ENCODE measurements at places on chromosomes 1 and 21. TPM values are rescaled to one million over a fixed set of nuclear protein-coding genes. Genes with fewer than 3 reads are reported as not detected.

DNA sequence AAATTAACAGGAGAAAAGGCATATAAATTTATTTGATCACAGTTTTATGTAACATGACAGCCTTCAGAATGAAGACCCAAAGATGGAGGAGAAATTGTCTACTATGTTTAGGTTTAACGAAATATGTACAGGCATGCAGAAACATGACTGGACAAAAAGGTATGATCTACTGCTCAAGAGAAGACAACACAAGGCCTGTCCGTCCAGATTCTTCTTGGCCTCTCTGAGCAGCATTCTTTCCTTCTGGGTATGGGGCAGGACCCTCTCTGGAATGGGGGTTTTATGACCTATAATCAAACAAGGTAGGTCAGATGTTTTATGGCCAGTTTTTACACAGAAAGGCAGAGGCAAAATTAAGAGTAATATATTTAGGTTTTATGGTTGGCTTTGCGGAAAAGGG lies 13.5 kb upstream of the SYNJ1 start:
- no peak overlapping the region for H3K4me3 ChIP-seq
- H3K36me3 ChIP-seq = peaks cover 65% of the 10 kb centered on the region
- no peak for DNase-seq

DNA sequence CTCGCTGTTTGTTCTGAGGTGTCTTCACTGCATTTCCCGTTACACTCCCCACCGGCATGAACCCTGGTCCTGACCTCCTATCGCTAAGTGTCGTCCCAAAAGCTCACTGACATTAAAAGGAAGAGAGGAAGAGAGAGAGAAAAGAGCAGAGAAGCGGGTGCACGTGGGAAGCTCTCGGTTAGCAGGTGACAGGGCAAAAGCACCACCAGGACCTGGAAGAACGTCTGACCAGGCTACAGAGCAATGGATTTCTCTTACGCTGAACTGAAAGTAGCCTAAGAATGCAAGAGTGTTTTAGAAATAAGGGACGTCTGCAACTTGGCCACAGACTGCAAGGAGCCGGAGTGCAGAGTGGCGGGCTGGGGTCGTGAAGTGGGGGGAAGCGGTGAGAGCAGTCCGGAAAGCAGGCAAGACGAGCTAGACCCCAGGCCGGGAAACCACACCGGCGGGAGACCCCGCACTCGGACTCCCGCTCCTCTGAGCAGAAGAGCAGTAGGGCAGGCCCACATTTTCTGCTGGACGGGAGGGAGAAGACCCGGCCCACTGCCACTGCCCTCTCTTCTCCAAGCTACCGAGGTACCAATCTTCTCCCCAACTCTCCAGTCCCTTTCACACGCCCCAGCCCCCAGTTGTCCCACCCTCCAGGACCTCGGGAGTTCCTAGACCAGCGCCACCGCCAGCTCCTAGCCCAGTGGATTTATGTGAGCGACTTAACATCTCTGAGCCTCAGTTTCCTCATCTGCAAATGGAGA lies 8.3 kb upstream of the MPZL1 start:
- peak overlapping the region; percentile 79 for H3K27ac ChIP-seq
- peaks cover 17% of the 10 kb centered on the region for H3K4me1 ChIP-seq
- H3K36me3 ChIP-seq = no peaks in the 10 kb centered on the region
- peak; percentile 82 for DNase-seq

- H3K27ac ChIP-seq = no peak overlapping the region
- no peaks in the 10 kb centered on the region for H3K36me3 ChIP-seq
- no peak for DNase-seq
- peaks cover 9% of the 10 kb centered on the region for H3K4me1 ChIP-seq
- H3K27me3 ChIP-seq = peaks cover 25% of the 10 kb centered on the region
- no peak overlapping the region for H3K4me3 ChIP-seq
Observed at GRCh38 chr1:30058970-30059369, 664.4 kb downstream of the MATN1 start.

- H3K4me1 ChIP-seq = peaks cover 19% of the 10 kb centered on the region
- H3K27ac ChIP-seq = no peak overlapping the region
- no peaks in the 10 kb centered on the region for H3K36me3 ChIP-seq
Observed at GRCh38 chr1:245087723-245088122, 67.1 kb upstream of the KIF26B start.

DNA sequence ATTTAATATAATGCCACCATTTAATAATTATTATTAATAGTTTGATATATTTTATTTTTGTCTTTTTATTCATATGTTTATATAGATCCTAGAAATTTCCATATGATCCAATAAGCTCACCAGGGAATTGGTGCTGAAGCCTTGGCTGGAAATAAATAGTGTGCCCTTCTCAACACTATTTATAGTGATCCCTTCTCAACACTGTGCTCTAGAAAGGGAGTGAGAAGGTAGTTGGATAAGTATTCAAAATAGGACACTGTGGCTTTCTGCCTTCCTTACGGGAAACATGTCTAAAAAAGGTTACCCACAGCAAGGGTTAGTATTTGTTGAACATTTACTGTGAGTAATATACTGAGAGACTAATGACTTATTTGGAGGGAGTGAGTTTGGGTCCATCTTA lies 496.1 kb downstream of the NEGR1 start:
- peaks cover 3% of the 10 kb centered on the region for H3K4me1 ChIP-seq
- no peak for DNase-seq
- no peaks in the 10 kb centered on the region for H3K27me3 ChIP-seq
- no peak overlapping the region for H3K4me3 ChIP-seq

- no peaks in the 10 kb centered on the region for H3K27me3 ChIP-seq
- H3K27ac ChIP-seq = no peak overlapping the region
- peaks cover 9% of the 10 kb centered on the region for H3K4me1 ChIP-seq
- H3K36me3 ChIP-seq = peaks cover 6% of the 10 kb centered on the region
Observed at GRCh38 chr1:1033731-1034438, 14.0 kb downstream of the AGRN start.

- peaks cover 7% of the 10 kb centered on the region for H3K36me3 ChIP-seq
- no peaks in the 10 kb centered on the region for H3K27me3 ChIP-seq
- DNase-seq = no peak
- H3K4me3 ChIP-seq = peak overlapping the region; percentile 93
Observed at GRCh38 chr1:87329051-87329525, 408 bp downstream of the LMO4 start.

- no peak overlapping the region for H3K4me3 ChIP-seq
- DNase-seq = no peak
- H3K36me3 ChIP-seq = no peaks in the 10 kb centered on the region
- H3K4me1 ChIP-seq = peaks cover 6% of the 10 kb centered on the region
- no peak overlapping the region for H3K27ac ChIP-seq
- peaks cover 37% of the 10 kb centered on the region for H3K27me3 ChIP-seq
Observed at GRCh38 chr1:45152126-45152525, 54.3 kb downstream of the ZSWIM5 start.

DNA sequence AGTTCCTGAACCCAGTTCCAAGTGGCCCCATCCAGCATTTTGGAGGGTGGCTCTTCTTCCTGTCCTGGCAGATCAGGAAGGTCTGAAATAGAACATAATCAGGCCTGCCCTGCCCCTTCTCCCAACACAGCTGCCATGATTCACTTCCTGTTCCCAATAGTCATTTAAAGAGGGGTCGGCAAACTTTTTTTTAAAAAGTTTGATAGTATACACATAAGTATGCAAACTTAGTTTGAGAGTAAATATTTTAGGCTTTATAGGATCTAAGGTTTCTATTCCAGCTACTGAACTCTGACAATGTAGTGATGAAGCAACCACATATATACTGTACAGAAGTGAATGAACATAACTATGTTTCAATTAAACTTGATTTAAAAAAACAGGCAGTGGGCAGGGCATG lies 66.4 kb downstream of the LUZP1 start:
- no peak for DNase-seq
- no peak overlapping the region for H3K4me3 ChIP-seq
- H3K36me3 ChIP-seq = peaks cover 5% of the 10 kb centered on the region
- peak overlapping the region; percentile 92 for H3K27ac ChIP-seq
- H3K27me3 ChIP-seq = no peaks in the 10 kb centered on the region
- H3K4me1 ChIP-seq = peaks cover 60% of the 10 kb centered on the region

DNA sequence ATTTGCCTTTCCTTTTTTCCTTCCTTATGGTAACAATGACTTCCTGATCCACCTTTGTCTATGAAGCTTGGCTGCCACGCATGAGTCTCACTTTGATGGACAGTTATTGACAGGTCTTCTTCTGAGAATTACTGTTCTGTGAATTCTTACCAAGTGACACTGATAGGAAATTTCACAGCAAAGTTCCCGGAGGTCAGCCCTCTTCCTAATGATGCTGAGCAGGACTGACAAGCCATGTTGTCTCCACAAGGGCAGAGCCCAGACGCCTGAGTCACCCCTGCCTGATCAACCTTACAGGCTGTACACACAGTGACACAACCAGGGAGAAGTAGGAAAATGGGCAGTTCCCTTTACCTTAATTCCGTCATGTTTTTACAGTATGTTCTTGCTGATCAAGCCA lies 44.2 kb downstream of the ZC3H11B start:
- DNase-seq = no peak
- H3K36me3 ChIP-seq = no peaks in the 10 kb centered on the region
- H3K27me3 ChIP-seq = peaks cover 7% of the 10 kb centered on the region

DNA sequence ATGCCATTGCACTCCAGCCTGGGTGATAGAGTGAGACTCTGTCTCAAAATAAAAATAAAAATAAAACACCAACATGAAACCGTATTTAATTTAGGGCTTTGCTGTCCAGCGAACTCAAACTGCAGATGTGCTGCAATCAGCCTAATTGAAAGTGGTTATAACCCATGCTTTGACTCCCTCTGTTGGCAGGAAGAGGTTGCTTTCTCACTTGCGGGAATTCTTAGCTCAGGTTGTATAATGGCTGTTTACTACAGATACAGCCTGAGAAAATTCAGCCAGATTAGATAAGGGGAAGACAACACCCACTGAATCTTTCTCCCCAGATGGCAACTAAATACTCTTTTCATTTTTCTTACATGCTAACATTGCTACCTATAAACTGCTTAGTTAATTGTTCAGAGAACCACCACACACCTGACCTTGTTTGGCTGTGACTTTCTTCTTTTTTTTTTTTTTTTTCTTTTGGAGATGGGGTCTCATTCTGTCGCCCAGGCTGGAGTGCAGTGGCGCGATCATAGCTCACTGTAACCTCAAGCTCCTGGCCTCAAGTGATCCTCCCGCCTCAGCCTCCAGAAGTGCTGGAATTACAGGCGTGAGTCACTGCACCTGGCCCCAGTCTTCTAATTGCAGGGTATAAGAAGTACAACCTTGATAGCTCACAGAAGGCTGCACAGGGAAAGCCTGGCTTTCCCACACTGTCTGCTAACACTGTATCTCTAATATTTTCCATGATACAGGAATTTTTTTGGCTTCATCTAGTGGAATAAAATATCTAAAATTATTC lies 34.6 kb downstream of the DNTTIP2 start:
- peaks cover 19% of the 10 kb centered on the region for H3K4me1 ChIP-seq
- no peak overlapping the region for H3K4me3 ChIP-seq
- no peak for DNase-seq

DNA sequence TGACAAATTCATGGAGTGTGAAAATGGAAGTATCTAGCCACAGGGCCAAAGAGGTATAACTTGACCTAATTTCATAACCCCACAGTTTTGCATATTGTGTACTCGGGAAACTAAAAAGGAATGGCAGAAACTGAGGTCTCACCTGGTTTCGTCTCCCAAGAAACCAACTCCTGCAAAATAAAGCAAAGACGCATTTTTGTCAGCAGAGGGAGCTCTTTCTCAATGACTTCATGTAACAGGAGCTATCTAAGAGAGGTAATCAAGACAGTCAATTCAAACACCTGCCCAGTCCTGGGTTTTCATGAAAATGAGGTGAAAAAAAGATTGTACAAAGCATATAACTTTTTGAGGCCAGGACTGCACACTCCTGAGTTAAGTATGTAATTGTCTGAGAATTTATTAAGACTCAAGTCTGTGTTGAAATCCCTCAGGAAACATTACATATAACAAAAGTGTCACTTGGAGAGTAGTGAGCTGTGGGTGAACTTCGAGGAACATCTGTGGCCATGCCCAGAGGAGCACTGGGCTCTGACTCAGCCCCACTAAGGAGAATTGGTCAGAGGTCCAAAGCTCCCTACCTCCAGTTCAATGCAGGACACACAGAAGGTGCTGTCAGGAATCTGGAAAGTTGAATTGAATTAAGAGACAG lies 17.6 kb downstream of the FCRL4 start:
- H3K4me1 ChIP-seq = no peaks in the 10 kb centered on the region
- H3K27me3 ChIP-seq = peaks cover 13% of the 10 kb centered on the region
- H3K27ac ChIP-seq = no peak overlapping the region
- DNase-seq = no peak
- no peak overlapping the region for H3K4me3 ChIP-seq
- no peaks in the 10 kb centered on the region for H3K36me3 ChIP-seq

- H3K4me1 ChIP-seq = no peaks in the 10 kb centered on the region
- no peak overlapping the region for H3K4me3 ChIP-seq
- no peak for DNase-seq
- H3K36me3 ChIP-seq = no peaks in the 10 kb centered on the region
- H3K27ac ChIP-seq = no peak overlapping the region
- no peaks in the 10 kb centered on the region for H3K27me3 ChIP-seq
Observed at GRCh38 chr21:39873687-39874086, 6.4 kb downstream of the PCP4 start.

DNA sequence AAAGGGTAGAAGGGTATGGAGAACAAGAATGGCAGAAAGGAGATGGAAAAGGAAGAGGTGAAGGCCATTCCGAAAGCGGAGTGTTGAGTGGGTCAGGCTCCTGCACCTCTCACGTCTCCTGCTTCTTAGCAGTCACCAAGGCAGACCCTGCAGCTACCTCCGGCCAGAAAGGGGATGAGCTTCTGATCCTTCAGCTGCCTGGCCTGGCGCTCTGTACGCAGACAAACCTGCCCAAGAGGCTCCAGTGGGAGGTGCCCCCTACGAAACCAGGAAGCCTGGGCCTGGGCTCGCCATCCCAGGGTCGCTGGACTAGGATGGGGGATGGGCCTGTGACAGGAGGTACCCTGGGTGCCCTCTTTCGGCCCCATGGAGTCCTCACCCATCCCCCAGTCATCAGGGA lies 3.0 kb downstream of the GPR61 start:
- H3K27me3 ChIP-seq = peaks cover 31% of the 10 kb centered on the region
- H3K4me3 ChIP-seq = no peak overlapping the region
- H3K27ac ChIP-seq = no peak overlapping the region
- H3K36me3 ChIP-seq = no peaks in the 10 kb centered on the region
- H3K4me1 ChIP-seq = peaks cover 15% of the 10 kb centered on the region
- no peak for DNase-seq

The TBX15 gene
- total RNA-seq = 3.1 TPM

The SKI gene
- 131 TPM for total RNA-seq

The PAFAH2 gene
- 8.4 TPM for total RNA-seq

The FLG2 gene
- not detected for total RNA-seq

The ARHGEF2 gene
- total RNA-seq = 201 TPM

The FAM76A gene
- 12.7 TPM for total RNA-seq

The SPRR2G gene
- total RNA-seq = not detected

The DNAJC6 gene
- total RNA-seq = 53.8 TPM

The RRP1B gene
- 26.5 TPM for total RNA-seq

The CFH gene
- 252 TPM for total RNA-seq

Measured in osteocyte (in vitro differentiated cells).